Trophoblast cell (in vitro differentiated cells and primary cell): ENCODE measurements at places on chromosomes 13 and 19.

DNA sequence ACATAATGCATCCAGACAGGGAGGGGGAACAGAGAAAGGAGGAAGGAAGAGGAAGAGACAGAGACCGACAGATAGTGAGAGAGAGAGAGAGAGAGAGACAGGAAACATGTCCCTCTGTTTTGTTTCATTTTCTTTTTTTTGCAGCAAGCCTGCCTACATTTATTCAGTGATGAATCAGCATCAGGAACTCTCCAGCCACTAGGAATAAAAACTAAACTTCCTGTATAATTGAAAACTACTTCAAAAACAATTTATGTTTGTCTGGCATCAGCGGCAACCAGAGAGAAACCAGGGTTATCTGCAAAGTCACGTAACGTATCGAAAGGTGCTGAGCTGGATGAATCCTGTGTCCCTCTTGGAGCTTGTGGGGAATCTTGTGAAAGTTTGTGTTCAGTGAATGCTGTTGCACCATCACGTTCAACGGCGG is 148.6 kb upstream of the SOX21 start:
- H3K36me3 ChIP-seq, result no peaks in the 10 kb centered on the region
- no peak overlapping the region for H3K27ac ChIP-seq
- no peak for DNase-seq
- H3K27me3 ChIP-seq, result no peaks in the 10 kb centered on the region

DNA sequence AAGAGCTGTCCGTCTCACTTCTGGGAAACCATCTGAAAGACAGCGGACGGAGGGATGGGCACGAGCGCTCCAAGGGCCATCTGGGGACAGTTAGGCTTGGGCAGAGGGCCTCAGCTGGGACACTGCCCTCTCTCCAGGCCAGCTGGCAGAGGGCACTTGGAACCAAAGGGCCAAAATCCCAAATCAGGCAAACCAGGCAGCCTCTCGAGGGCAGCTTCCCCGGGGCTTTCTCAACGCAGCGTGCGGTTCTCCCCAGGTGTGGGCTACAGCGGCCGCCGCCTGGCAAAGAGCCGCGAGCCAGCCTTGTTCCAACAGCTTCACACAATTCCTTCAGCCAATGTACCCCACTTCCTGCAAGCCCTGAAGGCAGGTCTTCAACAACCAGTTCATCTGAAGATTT is 5.0 kb downstream of the MLLT1 start:
- H3K36me3 ChIP-seq, result peaks cover 18% of the 10 kb centered on the region
- no peak overlapping the region for H3K4me3 ChIP-seq
- DNase-seq, result no peak
- peaks cover 51% of the 10 kb centered on the region for H3K4me1 ChIP-seq

DNA sequence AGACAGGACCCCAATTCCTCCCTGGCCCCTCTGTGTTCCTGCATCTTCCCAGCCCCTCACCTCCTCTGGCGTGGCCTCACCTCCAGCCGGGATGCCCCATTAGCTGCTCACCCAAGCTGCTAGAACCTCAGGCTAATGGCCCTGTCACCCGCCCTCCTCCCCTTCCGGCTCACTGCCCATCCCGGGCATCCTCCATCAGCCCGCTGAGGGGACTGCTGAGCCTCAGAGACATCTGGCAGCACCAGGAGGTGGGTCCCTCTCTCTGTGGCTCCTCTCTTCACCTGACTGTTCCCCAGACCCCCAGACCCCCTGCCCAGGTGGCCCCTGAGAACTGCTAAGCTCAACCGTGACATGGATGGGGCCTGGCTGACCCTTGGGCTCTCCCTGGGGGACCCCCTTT is 2.9 kb downstream of the FFAR1 start:
- no peaks in the 10 kb centered on the region for H3K27me3 ChIP-seq
- no peaks in the 10 kb centered on the region for H3K36me3 ChIP-seq
- no peak for DNase-seq
- no peak overlapping the region for H3K27ac ChIP-seq

DNA sequence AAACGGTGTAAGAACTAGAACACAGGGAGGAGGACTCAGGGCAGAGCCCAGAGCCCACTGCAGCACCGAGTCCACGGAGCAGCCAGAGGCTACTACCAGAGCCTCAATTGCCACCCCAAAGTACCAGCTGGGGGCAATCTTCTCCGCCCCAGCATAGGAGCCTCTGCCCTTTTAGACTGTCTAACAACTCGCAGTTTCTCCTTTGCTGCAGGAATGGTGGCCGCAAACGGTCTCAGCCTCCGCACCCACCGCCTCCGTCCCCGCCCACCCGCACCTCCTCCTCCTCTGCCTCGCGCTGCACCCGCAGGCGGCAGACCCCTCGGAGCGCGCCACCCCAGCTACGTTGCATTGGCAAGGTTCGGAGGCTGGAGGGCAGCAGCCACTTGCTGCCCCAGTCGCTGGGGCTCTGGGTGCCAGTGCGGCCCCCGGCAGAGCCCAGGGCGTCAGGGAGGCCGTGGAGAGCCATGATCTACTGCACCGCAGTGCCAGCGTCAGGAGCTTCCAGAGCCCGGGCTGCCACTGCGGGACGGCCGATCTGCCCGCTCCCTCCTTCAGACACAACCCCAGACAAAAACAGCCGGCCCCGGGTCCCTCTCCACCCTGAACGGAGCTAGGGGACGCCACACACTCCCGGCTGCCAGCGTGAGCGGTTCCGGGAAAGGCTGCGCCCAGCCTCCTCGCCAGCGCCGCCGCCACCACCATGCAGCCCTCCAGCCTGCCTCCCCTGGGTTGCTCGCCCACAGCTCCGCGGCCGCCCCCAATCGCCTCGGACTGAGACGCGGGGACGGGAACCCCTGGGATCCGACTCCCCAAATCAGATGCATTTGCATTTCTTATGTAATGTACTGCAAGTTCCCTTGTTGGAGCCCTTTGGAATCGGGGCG is 1.8 kb downstream of the FGF14 start:
- H3K4me3 ChIP-seq, result peak overlapping the region; percentile 47
- H3K4me1 ChIP-seq, result peaks cover 2% of the 10 kb centered on the region
- no peak overlapping the region for H3K27ac ChIP-seq
- no peak for DNase-seq
- H3K36me3 ChIP-seq, result no peaks in the 10 kb centered on the region

DNA sequence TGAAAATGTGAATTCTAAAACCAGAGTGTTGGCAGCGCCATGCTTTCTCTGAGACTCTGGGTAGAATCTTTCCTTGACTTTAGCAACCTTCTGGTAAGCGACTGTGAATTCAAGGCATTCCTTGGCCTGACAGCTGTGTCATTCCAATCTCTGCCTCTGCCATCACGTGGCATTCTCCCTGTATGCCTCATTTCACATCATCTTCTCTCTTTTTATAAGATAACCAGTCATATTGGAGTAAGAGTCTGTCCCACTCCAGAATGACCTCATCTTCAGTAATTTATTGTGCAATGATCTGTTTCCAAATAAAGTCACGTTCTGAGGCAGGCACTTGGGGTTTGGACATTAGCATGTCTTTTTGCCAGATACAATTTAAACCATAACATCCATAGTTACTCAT is 103.4 kb upstream of the POSTN start:
- no peaks in the 10 kb centered on the region for H3K4me1 ChIP-seq
- H3K27me3 ChIP-seq, result no peaks in the 10 kb centered on the region
- DNase-seq, result peak; percentile 78
- no peak overlapping the region for H3K27ac ChIP-seq
- no peak overlapping the region for H3K4me3 ChIP-seq
- no peaks in the 10 kb centered on the region for H3K36me3 ChIP-seq

DNA sequence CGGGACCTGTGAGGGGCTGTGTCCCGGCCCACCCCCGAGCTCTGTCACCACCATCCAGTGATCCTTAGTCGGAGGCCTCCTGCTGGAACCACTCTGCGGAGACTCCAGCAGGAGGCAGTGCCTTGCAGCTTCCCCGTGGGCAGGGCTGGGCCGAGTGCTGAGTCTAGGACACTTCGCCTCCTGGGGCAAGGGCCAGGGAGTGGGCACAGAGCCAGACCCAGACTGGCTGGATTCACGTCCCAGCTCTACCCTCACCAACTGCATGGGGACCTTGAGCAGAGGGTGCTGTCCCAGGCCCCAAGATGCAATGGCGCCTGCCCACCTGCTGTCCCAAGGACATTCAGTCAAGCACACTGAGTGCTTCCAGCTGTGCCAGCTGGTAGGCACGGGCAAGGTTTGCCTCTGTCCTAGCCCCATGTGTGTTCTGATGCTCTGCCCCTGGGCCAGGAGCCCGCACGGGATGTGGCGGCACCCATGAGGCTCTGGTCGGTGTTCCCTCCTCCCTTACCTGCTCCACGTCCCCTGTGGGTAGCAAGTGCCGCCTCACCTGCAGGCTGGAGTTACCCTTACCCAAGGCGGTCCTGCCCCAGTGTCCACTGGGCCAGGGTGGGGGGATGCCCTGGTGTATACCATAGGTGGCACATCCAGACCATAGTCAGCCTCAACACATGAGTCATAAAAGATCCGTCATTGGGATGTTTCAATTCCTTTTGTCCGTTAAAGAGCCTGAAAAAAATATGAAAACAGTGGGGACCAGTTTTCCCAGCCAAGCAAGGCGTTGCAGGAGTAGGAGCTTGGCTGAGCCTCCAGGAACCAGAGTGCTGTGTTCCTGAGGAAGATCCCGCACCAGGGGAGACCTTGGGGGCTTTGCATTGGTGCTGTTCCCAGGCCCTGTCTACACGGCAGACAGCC is 7.4 kb downstream of the FZR1 start:
- peak overlapping the region; percentile 14 for H3K4me3 ChIP-seq
- H3K4me1 ChIP-seq, result peaks cover 28% of the 10 kb centered on the region
- no peak for DNase-seq
- peaks cover 64% of the 10 kb centered on the region for H3K36me3 ChIP-seq

DNA sequence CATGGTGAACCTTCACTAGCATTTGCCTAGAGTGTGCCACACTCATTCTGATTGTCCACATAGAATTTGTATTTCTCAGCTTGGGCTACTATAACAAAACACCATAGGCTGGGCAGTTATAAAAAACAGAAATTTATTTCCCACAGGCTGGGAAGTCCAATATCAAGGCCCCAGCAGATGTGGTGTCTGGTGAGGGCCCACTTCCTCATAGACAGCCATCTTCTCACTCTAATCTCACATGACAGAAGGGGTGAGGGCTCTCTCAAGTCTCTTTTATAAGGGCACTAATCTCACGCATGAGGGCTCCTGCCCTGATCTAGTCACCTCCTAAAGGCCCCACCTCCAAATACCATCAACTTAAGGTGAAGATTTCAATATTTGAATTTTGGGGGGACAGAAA is 53.6 kb downstream of the LRRC63 start:
- H3K27me3 ChIP-seq, result no peaks in the 10 kb centered on the region
- peaks cover 2% of the 10 kb centered on the region for H3K4me1 ChIP-seq

DNA sequence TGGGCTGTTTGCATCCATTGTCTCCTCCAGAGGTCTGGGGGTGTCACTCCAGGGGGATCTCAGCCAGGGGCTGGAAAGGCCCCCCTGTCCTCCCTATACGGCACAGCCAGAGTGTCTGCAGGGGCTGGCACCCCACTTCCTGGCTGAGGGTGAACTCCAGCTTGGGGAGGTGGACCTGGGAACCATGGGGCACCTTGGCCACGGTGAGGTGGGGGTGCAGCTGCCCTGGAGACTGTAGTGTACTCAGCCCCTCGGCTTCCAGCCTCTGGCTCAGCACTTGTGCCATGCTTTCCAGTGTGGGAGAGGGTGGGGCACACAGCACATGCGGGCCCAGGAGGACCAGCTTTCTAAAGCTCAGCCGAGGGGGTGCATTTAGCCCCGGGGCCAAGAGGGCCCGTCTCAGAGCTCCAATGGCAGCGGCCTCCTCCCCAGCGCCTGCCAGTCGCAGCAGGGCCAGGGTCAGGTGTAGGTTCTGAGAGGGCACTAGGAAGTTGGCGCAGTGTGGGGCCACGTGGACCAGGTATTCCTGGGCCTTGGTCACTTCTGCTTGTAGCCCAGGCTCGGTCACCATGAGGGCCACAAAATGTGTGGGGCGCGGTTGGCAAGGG is 1.4 kb downstream of the LENG9 start:
- peak; percentile 21 for DNase-seq
- H3K36me3 ChIP-seq, result peaks cover 51% of the 10 kb centered on the region
- no peaks in the 10 kb centered on the region for H3K27me3 ChIP-seq
- no peak overlapping the region for H3K27ac ChIP-seq

GRCh38 chr19:51364200-51365106 is 1.7 kb downstream of the ETFB start:
- H3K36me3 ChIP-seq, result no peaks in the 10 kb centered on the region
- H3K4me3 ChIP-seq, result no peak overlapping the region
- peaks cover 18% of the 10 kb centered on the region for H3K4me1 ChIP-seq

- H3K4me3 ChIP-seq, result no peak overlapping the region
- H3K4me1 ChIP-seq, result no peaks in the 10 kb centered on the region
- H3K27ac ChIP-seq, result no peak overlapping the region
- no peaks in the 10 kb centered on the region for H3K36me3 ChIP-seq
These were observed 45.9 kb upstream of the KCTD15 start for GRCh38 chr19:33750587-33751435.

DNA sequence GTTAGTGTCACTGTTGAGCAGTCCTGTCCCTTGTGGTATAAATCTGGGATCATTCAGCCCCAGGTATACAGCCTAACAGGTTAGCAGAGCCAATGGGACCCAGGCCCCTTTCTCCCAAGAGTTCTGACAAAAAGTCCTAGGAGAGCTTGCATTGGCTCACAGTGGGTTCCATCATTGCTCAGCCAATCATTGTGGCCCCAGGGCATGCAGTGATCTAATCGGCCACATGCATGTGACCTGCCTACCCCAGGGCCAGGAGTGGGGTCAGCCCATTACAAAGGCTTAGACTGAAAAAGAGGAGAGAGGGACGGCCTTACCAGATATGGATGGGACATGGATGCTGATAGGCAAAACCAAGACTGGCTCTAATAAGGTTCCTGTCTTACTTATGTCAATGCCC is 41.1 kb downstream of the SPTBN4 start:
- no peak overlapping the region for H3K4me3 ChIP-seq
- H3K36me3 ChIP-seq, result no peaks in the 10 kb centered on the region
- H3K27ac ChIP-seq, result no peak overlapping the region
- H3K27me3 ChIP-seq, result peaks cover 11% of the 10 kb centered on the region

DNA sequence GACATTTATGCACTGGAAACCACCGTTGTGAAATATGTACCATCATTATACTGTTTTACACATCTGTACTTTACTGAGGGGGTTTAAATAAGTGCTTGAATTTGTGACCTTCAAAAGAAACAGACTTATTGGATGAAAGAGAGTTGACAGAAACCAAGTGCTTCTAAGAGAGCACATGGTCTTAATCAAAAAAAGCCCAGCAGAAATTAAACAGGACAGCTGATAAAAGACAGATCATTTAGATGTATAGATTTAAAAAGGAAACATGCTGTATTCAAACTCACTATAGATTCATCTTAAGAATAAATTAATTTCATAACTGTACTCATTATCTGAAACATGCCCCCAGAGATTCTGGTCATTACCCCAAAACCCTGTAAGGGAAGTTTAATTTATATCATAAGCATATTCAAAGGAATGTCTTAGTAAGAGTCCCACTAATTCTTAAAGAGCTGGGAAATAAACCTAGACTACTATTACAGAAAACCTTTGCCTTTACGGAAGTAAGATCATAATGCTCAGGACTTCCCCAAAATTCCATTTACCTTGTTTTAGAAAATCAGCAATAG is 421.8 kb downstream of the DCT start:
- no peak overlapping the region for H3K4me3 ChIP-seq
- DNase-seq, result no peak
- no peaks in the 10 kb centered on the region for H3K27me3 ChIP-seq
- no peaks in the 10 kb centered on the region for H3K4me1 ChIP-seq
- H3K27ac ChIP-seq, result no peak overlapping the region
